Stimulated activated CD4-positive, alpha-beta T cell treated with anti-CD3 and anti-CD28 coated beads, Interleukin-1b, Interleukin-23, amount 100 ng/mL, for 1 hour (primary cell): ENCODE measurements at places on chromosomes 2 and 18.

DNA sequence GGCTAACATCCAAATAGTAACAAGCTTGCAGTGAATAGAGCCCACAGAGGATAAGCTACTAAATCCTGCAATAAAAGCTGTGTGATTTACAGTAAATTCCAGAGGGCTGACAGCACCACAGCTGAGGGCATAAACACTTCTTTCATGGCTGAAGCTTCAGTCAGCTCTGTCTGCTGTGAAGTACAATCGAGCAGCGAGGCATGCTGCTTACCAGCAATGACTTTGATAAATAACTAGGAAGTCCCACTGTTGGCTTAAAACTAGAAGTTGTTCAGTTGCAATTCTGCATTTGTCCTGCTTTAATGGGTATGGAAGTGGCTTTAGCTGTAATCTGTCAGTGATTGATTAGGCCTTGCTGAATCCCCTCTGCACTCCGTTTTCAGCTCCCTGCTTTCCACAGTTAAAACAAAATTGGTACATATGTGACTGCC lies 65.2 kb upstream of the FIGN start:
- DNase-seq: no peak

GRCh38 chr2:133439565-133439920 lies 128.7 kb downstream of the NCKAP5 start:
- DNase-seq: no peak

GRCh38 chr2:20916604-20917286 lies 93.8 kb upstream of the LDAH start:
- DNase-seq: no peak

DNA sequence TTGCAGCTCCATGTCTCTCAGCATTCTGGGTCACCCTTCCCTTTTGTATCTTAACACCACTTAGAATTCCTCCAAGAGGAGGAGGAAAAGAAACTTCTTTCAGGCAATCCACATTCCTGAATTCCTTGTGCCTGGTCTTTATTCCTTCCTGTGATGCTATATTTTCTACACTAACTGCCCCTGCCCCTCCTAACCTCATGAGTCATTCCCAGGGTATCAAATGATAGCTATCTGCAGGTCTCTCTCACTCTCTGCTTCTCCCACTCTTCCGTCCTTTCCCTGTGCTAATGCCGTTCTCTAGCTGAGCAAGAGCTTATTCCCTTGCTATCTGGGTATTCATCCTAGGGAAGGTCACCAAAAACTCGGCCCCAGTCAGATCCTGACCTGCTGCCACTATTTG lies 395.0 kb upstream of the TCF4 start:
- no peak for DNase-seq

GRCh38 chr2:216504376-216504762 lies 5.7 kb downstream of the RPL37A start:
- DNase-seq: no peak

DNA sequence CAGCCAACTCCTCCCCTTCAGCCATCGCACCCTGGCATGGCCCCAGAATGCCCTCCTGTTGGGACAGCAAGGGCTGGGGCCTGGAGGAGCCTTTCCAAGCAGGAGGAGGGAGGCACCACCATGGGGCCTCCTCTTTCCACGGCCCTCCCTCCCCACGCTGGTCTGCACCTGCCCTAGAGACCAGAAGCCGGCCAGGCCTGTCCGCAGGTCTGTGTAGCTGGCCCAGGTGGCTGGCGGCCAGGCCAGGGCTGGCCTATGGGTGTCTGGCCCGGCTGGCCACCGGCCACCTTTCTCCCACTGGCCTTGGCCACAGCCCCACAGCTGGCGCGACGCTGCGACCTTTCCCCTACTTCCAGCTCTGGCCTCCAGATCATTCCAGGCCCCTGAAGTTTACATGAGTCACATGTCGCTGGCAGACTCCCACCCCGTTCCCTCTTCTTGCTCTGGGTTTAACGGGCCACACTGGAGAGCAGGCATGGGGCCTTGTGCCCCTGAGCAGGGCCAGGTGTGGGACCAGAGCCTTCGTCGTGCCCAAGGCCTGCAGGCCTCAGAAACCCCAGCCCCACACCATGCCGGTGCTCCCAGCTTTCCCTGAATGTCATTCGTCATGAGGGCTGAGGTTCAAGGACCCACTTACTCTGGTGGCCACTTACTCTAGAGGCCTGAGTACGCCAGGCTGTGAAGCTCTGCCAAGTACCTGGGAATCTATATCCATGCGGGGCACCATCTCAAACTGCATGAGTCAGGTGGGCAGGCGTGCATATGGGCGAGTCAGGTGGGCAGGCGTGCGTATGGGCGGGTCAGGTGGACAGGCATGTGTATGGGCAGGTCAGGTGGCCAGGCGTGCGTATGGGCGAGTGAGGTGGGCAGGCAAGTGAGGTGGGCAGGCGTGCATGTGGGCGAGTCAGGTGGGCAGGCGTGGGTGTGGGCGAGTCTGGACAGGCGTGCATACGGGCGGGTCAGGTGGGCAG lies 33.3 kb upstream of the KLF11 start:
- DNase-seq: no peak

GRCh38 chr18:61064911-61065310 lies 268.3 kb upstream of the CDH20 start:
- no peak for DNase-seq

DNA sequence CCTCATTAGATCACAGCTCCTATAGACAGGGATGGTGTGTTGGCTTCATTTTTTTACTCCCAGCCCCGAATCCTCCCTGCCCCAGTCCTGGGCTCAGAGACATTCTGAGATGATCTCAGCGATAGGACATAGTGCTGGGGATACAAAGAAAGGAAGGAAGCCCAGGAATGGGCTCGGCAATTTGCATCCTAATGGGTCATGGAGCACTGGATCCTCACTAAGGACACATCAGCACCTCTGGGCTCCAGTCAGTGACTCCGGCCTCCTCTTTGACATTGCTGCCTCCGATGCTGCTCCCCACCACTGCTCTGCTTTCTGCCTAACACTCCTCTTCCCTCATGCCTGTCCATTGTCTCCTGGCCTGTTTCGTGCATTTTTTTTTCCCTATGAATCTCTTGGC lies 489.1 kb downstream of the STK39 start:
- DNase-seq: no peak

GRCh38 chr2:84126084-84126483 lies 333.0 kb downstream of the SUCLG1 start:
- no peak for DNase-seq

- DNase-seq: no peak
Measured at GRCh38 chr2:217332866-217333265, 473.0 kb upstream of the TNP1 start.

DNA sequence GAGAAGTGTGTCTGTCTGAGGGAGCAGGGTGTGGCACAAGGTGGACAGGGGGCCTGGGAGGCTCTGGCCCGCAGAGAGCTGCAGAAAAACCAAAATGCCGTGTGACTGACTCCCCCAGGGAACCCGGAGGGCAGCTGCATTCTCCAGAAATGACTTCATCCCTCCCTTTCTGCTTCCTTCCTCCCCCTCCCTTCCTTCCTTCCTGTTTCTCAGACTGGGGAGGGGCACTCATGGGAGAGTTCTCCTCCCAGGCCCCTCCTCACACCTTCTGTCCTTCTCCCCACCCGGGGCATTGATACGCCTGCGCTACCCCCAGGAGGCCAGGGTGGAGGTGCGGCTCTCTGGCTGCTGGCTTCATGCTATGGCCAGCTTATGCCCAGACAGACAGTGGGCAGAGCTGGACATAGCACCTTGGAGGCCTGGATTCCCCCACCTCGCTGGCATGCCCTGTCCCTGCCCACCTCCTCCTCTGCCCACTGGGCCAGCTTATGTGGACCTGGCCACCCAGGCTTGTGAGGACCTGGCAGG lies 8.2 kb upstream of the GPR17 start:
- no peak for DNase-seq

- no peak for DNase-seq
Measured at GRCh38 chr18:22273101-22274039, 104.0 kb downstream of the GATA6 start.
